ENCODE measurements at places on chromosomes 11 and 22.

- no peak for DNase-seq
Measured at GRCh38 chr11:3046190-3046589, 11.0 kb downstream of the CARS1 start.

DNA sequence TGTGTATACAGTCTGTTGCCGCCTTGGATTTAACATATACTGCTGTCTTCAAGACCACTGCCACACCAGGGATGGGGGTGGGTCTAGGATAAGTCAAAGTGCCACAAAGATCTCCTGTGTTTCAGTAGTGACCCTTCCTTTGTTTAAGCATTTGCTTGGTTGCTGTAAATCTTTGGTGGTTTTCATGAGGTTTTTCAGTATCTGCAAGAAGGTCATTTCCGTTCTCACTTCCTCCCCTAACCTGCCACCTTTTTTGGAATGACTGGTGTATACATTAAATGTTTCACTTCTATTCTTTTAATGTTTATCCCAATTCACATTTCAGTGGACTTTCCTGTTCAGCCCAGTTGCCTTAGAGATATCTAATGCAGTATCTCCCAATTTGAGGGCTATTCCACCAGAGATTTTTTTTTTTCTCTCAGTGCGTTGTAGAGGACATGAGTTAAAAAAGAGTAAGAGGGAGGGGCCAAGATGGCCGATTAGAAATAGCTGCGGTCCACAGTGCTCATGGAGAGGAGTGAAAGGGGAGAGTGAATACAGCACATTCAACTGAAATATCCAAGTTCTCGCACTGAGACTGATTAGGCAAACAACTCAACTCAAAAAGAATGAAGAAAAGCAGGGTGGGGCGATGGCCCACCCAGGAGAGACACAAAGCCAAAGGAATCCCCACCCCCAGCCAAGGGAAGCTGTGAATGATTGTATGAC is 43.2 kb downstream of the USP47 start:
- no peak for DNase-seq

DNA sequence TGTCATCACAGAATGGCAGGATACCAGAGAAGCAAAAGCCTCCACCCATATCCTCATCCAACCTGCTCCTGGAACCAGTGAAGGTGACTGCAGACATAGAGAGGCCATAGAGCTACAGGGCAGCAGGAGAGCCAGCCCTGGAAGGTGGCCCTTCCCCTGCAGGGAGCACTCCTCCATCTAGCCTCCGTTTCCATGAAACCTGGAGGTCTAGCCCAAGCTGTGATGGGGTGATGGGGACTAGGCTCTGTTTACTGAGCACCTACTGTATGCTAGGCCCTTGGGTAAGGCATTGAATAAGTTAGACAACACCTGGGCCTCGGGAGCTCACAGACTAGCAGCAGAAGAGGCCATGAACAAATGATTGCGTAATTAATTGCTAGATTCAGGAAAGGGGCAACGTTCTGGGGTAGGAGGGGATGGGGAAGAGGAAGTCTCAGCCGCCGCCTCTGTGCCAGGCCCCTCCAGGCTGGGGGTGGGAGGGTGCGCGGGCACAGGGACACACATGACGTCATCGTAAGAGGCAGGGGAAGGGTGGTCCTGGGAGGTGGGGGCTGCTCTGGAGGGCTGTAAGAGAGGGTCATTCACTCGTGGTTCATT is 784 bp upstream of the SYNGR1 start:
- peak; percentile 69 for DNase-seq

DNA sequence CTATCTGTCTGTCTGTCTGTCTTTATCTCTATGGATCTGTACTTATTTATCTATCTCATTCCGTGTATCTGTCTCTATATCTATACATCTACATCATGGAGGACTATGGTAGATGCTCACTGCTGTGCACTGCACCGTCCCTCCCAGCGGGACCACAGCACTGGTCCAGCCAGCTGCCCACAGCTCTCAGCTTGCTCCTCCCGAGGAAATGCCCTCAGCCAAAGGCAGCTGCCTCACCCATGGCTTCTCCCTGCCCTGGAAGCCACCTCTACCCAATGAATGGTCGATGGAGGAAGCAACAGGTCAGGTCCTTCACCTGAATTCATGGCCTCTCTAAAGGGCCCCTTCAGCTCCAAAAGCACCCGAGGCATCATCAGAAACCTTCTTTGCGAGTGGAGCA is 14.7 kb upstream of the CD81 start:
- DNase-seq = no peak

GRCh38 chr11:65223011-65223410 is 38.8 kb upstream of the POLA2 start:
- peak; percentile 29 for DNase-seq

DNA sequence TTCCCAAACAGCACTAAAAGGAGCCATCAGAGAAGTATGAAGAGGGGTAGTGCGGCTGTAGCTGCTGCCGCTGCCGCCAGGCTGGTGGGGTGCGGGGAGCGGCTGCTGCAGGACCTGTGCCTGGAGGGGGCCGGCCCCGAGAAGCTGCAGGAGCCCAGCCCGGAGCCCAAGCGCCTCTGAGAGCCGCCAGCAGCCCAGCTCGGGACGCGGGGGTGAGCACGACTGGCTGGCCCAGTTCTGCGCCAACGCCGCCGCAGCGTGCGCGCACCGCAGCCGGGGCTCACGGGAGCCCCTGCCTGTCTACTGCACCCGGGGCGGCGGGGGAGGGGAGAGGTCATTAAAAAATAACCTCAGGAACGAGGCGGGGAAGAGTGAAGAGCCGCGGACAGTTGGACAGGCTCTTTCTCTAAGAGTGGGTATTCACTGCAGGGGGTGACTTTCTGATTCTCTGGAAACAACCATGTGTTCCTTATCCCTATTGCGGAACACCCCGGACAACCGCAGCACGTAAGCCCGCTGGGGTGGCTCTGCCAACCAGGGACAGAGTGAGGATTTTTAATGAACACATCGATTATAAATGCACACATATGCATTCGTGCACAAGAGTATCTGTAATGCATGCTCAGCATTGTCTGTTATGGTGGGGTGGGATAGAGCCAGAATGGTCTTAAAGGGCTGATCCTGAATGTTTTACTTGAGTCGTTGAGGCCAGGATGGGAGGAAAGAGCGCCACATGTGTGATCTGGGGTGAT is 453 bp downstream of the GAS2 start:
- no peak for DNase-seq

DNA sequence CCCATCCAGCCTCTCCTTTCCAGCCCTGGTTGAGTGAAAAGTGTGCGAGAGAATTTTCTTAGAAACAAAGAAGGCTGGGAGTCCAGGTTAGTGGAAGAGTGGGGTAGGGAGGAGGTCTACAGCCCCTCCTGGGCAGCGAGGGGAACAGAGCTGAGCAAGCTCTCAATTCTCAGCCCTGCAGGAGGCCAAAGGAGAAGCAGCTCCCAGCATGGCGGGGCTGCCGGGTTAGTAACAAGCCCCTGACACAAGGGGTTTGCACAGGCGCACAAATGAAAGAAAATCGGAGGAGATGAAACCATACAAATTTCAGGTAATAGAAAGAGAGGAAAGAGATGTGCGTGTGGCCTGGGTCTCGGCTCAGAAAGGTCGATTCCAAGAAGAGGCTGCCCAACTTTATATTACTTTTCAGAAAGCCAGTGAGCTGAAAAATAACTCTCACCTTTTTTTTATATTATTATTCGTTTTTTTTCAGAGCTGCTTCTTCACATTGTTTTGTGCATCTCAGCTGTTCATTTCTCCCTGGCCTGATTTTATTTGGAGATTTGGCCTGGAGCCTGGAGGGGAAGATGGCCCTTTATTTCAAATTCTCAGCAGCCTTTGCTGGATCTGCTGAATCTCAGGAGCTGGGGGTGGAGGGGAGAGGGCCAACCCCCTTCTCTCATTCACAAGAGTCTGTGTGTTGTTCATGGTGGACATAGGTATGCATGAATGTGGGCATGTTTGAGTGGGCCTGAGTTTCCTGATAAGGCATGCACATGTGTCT is 583.2 kb downstream of the BUD13 start:
- DNase-seq = no peak

DNA sequence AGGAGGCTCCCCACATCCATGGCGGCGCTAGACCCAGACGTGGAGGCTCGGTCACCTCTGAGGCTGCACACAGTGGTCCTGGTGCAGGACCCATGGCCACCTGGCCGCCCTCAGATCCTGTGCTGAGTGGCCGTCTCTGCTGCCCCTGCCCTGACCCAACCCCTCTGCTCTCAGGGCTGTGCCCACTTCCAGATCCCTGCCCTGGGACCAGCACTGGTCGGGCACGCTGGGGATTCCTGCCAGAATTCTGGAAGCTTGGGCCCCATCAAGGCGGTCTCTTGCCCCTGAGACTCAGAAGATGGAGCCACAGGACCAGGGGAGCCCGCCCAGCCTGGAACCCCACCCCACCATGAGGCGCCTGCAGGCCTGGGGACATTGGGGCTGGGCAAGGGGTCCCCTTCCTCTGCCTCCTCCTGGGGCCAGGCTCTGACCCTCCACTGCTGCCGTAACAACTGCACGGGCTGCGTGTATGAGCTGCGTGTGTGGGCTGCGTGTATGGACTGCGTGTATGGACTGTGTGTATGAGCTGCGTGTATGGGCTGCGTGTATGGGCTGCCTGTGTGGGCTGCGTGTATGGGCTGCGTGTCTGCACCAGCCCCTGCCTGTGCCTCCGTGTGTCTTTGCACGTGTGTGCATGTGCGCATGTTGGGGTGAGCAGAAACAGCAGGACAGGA is 48.7 kb downstream of the IGLL1 start:
- no peak for DNase-seq

DNA sequence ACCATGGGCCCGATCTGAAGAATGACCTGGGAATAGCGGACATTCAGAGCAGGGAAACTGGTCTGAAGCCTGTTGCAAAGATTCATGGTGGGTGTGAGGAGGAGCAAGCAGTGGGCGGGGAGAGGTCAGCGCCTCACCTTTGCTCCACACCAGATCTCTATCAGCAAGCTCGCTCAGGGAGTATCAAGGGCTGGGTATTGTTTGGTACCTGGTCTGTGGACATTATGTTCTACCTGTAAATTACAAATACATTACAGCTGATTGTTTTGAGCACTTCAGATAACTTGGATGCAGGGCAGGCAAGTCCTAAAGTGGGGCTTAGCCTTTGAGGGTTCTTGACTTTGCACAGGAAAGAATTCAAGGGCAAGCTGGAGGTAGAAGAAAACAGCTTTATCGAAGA is 10.8 kb upstream of the SEC14L4 start:
- no peak for DNase-seq

GRCh38 chr11:11387207-11387606 is 34.2 kb upstream of the CSNK2A3 start:
- DNase-seq = no peak

DNA sequence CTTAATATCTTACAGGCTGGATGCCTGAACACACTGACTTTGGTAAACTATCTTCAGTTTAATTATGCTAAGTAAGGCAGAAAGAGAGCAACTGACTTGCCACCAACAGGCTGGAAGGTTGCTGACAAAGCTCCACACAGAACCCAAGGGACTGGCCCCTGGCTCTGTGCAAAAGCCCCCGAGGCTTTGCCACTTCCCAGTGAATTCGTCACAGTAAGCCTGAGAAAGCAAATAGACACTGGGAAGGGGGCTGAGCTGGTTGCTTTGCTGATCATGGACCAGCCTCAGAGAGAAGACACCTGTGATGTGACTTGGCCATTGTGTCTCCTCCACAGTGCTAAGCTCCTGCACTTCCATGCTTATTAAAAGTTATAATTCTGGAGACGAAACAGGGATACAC is 91.7 kb downstream of the BLID start:
- DNase-seq = no peak

DNA sequence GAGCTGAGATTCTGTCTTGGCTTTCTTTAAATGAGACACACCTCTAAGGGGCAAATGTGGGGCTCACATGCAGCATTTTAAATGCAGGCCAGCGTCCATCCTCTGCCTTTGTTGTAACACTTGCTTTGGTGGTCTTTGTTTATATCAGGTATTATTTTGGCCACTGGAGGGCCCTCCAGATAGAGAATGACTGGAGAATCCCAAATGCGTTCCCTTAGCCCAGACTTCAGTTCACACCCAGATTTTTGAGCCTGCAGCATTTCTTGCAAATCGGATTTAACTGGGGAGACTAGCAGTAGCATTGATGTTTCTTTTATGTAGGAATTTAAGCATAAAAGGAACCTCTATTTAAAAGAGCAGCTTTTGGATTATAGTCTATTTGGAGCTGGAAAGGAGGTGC is 200.2 kb upstream of the SORL1-AS1 start:
- DNase-seq = peak; percentile 26

- DNase-seq = peak; percentile 48
Measured at GRCh38 chr11:65593518-65594414, 1.8 kb downstream of the KCNK7 start.

DNA sequence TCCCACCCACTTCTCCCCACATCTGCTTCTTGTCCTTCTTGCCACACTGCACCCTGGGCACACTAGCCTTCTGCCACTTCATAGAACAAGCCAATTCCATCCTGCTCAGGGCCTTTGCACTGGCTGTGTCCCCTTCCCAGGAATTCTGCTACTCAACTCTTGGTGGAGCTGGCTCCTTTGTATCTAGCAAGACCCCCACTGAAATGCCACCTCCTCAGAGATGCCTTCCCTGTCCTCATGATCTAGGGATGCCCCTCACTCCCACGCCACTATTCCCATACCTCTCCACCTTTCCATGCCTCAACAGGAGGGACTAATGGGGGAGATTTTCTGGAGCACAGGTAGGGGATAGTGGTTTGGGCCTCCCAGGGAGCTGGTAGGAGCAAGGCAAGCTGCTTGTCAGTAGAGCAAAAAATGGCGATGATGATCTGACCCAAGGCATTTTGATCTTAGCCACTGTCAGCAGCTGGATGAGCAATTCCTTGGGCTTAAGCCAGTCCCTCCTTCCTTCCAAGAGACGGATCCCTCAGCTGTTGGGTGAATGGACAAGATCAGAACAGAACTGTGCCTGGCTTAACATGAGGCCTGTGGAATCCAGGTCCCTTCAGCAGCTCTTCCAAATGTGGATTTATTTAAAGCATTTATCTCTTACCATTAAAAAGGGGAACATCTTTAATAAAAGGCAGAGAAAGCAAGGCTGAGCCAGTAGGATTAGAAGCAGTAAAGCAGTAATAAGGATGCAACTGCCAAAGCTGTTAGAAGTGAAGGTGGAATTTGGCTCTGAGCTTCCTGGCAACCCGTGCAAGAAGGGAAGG is 4.0 kb upstream of the PRDM11 start:
- no peak for DNase-seq

- DNase-seq = no peak
Measured at GRCh38 chr22:23893121-23893944, 850 bp upstream of the MIF start.

DNA sequence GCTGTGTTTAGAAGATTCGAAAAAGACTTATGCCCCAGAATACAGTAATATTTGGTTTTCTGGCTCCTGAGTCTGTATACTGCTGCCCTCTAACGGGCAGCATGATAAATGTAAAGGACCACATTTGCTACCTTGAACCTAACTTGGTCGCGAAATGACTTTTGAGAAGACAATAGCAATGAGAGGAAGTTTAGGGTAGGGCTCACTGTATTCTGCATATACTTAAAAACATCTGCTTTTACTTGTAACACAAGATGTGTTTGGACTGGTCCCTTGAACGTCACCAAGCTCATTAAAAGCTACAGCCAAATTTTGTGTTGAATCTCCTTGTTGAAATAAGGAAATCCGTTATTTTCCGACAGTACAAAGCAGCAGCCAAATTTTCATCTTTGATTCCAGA is 309.1 kb downstream of the SWAP70 start:
- peak; percentile 71 for DNase-seq

GRCh38 chr11:115085461-115086210 is 407.3 kb downstream of the NXPE2 start:
- no peak for DNase-seq

- no peak for DNase-seq
Measured at GRCh38 chr11:133206313-133207005, 325.8 kb downstream of the OPCML start.

Measured in KBM-7 (cell line).